ENCODE measurements at places on chromosomes 11 and 22.

DNA sequence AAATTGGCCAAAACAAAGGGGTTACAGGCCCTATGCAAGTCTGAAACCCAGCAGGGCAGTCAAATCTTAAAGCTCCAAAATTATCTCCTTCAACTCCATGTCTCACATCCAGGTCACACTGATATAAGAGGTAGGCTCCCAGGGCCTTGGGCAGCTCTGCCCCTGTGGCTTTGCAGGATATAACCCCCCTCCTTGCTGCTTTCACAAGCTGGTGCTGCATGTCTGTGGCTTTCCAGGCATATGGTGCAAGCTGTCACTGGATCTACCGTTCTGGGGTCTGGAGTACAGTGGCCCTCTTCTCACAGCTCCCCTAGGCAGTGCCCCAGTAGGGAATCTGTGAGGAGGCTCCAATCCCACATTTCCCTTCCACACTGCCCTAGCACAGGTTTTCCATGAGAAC lies 519.6 kb downstream of the ETS1 start:
- no peak for DNase-seq

GRCh38 chr11:69515271-69516245 lies 34.1 kb downstream of the LINC01488 start:
- DNase-seq, result no peak

DNA sequence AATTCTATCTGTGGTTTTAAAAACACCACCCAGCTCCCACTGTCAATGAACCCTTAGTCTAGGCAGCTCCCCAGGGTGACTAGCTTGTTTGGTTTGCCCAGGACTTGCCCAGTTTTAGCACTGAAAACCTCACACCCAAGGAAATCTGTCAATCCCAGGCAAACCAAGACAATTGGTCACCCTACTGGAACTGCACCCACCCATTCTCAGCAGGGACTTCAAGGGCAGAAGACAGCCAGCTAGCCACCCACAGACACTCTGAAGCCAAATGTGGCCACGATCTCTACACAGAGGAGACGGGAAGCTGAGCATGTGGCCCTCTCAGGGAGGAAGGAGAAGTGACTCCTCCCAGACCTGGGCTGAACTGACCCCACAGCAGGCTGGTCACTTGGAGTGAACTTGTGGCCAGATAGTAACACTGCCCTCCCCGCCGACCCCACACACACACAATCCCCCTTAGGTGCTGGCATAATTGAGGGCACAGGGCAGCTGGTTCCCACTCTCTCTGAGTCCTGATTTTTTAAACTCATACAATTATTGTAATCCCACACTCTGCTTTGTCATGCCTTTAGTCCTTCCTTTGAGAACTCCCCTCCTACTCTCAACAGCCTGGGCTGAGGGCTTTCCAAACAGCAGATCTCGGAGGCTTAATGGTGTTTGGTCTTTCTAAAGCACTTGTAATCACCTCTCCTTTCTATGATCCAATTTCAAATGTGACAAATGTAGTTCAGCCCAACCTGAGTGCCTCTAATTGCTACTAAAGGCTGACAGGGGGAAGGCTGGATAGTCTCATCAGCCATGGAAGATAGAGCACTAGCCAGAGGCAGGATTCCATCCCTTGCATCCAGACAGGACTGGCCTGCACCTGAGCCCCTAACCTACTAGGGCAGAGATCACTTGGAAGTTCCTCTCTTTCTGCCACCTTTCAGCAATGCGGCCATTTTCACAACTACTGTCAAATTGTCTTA lies 74.7 kb upstream of the DRD2 start:
- DNase-seq, result no peak

DNA sequence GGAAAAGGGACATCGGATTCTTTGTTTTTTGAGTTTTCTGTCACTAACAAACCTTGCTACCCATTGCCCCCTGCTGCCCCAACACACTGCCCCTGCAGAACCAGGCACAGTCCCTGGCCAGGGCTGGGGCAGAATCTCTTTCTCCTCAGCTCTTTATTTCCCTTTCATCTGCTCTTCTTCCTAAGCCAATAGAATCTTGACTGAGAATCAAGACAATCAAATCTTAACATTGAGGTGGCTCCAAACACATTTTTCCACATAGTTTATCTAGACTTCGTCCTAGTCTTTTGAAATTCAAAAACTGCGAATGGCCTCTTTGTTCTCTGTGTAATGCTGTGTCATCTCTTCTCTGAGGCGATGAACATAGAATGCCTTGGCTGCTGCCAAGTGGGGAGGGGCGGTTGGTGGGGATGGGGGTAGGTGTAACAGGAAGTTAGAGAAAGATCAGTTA lies 16.1 kb upstream of the NTM start:
- no peak for DNase-seq

GRCh38 chr22:40310768-40311120 lies 35.6 kb upstream of the ADSL start:
- no peak for DNase-seq

GRCh38 chr22:47411006-47411405 lies 648.6 kb downstream of the TBC1D22A start:
- DNase-seq, result no peak
